Stimulated activated CD4-positive, alpha-beta T cell treated with anti-CD3 and anti-CD28 coated beads, Interleukin-4, amount 100 ng/mL, for 1 hour (primary cell): ENCODE measurements at places on chromosomes 11 and 22.

DNA sequence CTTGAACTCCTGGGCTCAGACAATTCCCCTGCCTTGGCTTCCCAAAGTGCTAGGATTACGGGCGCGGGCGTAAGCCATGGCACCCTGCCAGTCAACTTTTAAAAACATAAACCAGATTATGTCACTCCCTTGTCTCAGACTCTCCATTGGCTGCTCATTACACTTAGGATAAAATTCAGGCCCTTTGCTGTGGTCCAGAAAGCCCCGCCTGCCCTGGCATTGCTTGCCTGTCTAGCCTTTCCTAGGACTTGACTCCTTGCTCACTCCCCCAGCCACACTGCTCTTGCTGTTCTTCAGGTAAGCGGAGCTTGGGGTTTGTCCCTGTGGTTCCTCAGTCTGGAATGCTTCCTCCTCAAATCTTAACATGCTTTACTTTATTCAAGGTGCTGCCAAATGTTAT is 30.5 kb downstream of the DIXDC1 start:
- no peak for DNase-seq

DNA sequence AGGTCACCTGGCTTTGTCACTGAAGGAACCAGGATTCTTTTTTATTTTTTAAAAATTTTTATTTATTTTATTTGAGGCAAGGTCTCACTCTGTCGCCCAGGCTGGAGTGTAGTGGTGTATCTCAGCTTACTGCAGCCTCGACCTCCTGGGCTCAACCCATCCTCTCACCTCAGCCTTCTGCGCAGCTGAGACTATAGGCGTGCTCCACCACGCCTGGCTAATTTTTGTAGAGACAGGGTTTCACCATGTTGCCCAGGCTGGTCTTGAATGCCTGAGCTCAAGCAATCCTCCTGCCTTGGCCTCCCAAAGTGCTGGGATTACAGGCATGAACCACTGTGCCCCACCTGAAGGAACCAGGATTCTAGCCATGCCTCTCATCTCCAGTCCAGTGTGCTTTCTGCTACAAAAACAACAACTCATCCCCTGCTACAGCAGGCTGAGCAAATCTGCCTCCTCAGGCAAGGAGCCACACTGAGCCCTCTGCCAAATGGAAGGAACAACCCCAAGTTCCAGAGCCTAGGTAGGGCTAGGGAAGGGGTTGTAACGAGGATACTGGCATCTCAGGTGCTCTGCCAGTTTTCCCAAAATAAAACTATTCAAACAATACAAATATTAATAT is 2.6 kb upstream of the PEX26 start:
- DNase-seq = no peak

GRCh38 chr11:77121096-77121640 is 6.9 kb upstream of the MYO7A start:
- DNase-seq = no peak

DNA sequence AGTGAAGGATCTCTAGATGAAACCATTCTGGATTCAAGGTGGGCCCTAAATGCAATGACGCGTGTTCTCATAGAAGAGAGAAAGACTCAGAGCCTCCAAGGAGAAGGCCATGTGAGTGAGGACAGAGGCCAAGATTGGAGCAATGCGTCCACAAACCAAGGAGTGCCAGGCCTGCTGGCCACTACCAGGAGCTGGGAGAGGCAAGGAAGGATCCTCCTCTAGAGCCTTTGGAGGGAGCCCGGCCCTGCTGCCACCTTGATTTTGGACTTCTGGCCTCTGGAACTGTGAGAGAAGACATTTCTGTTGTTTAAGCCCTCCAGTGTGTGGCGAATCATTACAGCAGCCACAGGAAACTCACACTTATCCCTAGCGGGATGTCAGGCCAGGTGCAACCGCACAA is 52.7 kb upstream of the SHANK2 start:
- DNase-seq = no peak

DNA sequence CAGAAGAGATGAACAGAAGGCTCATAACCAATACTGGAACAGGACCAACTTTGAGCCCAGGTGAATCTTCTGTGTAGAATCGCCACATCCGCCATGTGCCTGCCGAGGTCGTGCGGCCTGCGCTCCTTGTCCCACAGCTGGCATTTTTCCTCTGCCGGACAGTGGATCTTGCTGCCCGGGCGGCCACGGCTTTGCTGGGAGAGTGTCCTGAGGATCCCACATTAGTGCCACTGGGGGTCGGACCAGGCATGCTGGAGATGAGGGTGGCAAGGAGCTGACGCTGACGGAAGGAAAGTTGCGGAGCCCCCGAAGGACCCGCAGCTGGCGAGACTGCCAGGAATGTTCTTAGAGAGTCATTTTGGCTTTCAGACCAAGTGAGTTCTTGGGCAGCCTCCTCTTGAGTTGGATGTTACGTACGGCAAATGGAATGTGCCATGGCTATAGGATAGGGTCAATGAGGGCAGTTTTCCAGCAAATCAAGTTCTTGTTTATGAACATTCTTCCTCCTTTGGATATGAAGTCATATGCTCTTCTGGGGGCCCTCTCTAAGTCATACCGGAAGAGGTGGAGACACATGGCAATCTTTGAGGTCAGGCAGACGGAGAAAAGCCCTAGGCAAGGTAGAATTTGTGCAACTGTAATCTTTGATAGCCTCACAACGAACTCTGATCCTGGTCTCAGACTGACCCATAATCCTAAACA is 57.4 kb upstream of the NUP160 start:
- DNase-seq = no peak

DNA sequence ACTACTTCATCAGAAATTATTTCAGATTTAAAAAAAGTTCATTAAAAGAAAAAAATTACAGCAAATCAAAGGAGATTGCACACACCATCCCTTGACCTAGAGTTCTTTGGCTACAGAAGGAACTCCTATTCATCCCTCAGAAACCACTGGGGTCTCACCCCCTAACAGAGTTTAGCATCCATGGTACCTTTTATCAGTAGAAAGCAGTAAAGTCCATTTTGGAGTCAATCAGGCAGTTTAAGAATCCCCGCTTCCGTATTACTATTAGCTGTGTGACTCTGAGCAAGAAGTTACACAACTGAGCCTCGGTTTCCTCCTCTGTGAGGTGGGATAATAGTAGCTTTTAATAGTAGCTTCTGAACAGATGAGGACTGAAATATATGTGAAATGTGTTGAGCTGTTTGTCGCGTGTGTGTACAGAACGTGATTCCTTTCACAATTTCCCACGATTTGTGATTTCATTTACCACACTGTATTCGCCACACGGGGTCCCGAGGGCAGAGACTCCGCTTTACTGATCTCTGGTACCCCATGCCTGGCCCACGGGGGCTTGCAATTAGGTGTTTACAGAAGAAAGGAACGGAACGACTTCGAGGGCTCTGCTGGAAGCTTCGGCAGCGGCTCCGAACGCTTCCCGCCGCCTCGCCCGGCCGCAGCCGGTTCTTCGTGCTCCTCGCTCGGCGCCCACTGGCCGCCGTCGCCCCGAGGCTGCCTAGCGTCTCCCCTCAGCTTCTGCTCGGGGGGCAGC is 72.5 kb upstream of the ZBED5 start:
- DNase-seq = peak; percentile 18

- DNase-seq = no peak
Observed at GRCh38 chr11:68954836-68955606, 25.8 kb downstream of the MRGPRD start.

DNA sequence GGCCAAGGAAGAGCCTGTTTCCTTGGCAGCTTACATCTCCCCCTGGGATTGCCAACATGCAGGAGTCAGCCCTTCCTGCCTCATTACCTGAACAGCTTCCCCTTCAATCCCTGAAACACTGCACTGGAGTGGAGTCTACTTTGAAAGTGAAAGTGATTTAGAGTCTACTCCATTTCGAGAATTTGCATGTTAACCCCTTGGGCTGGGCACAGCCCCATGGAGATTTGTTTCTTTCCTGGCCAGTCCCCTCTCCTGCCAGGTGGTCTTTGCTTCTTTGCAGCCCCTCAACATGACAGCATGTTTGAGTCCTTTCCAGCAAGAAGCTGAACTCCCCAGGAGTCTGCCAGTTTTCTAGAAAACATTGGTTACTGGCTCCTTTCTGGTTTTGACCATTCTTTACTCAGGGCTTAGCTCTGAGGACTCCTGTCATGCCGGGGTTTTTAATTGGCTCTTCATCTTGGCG is 59.9 kb downstream of the TRAF6 start:
- no peak for DNase-seq

- peak; percentile 63 for DNase-seq
Observed at GRCh38 chr11:68038718-68039525, at the start of gene TCIRG1. TSS of gene TCIRG1 (plus strand) at chr11:68039025. CDS start at chr11:68041272, 2,247 bp downstream.

GRCh38 chr11:112564228-112564955 is 303.7 kb upstream of the PLET1 start:
- no peak for DNase-seq

DNA sequence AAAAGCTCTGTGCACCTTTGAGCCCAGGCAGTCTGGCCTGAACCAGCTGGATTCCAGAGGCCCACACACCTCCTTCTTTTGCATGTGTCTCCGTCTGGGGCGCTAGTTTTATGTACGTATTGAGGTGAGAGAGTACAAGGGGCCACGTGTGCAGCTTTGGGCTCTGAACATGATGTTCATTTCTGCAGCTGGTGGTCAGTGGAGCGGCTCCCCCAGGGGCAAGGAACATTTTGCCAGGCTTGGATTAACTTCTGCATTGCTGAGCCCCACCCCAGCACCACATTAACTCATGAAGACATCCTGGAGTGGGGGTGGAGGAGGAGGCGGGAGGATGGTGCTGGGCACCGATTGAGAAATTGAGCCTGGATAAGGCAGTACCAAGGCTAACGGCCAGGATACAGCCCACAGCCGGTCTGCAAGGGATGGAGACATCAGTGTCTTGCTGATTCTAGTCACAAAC is 13.8 kb downstream of the USP2 start:
- no peak for DNase-seq

DNA sequence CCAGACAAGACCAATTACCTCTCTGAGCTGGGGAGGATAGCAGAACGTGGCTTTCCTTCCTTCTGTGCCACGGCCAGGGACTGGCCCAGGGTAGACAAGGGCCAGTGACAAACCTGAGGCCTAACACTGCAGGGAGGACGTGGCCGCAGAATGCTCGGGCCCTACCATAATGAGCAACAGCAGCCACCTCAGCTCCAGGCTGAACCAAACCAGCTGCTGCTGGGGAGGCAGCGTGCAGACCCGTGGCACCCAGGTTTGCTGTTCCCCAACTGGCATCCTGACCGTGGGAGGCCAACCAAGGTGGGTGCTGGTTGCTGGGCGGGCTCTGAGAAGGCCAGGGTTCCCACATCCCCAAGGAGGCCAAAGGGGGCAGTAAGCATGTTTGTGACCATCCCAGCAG is 83.0 kb downstream of the MORC2 start:
- DNase-seq = no peak

GRCh38 chr22:45876136-45877035 is 100.6 kb downstream of the WNT7B start:
- DNase-seq = no peak

DNA sequence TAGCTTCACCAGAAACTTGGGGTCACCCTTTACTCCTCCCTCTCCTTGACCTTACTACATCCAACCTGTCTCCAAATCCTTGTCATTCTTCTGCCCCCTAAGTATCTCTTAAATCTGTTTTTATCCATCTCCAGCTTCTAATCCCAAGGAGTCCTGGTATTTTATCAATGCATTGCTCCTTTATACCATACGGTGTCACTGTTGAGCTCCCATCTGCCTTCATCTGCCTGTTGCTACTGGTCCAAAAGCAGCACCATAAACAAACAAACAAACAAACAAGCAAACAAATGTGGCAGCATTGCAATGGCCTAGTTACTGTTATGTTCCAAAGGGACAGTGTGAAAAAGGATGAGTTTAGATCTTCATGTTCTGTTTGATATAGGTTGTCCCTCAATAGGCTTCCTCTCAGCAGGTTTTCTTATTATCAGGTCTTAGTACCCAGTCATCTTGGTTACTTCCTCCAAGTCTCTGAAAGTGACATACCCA is 34.2 kb downstream of the DNHD1 start:
- no peak for DNase-seq

GRCh38 chr11:88292171-88292843 is 45.2 kb downstream of the CTSC start:
- no peak for DNase-seq

DNA sequence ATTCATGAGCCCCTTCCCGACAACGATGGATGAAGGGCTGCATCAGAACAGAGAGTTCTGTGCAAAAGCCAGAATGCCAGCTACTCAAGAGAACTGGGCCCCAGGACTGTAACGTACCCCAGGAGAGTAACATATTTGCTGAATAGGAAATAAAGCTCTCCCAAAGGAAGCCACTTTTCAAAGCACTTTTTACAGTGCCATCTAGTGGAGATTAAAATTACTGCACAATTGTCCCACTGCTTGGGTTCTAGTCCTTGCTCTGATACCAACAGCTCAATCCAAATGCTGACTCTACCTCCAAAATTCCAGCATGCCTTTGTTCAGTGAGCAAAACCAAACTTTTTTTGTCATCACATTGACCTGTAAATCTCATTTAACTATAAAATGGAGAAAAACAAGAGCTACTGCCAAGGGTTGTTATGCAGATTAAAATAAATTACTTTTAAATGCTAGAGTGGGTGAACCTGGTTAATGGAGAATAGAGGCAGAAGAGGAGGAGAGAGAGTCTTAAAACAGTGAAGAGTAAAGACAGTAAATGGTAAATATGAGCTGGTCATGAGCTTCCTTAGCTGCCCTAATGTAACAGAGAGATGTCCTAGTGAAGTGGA is 87.6 kb upstream of the FSHB start:
- DNase-seq = no peak

GRCh38 chr22:43060183-43060582 is 29.0 kb downstream of the TTLL1 start:
- peak; percentile 38 for DNase-seq

GRCh38 chr11:126360049-126360446 is 4.6 kb downstream of the ST3GAL4 start:
- no peak for DNase-seq
